ENCODE measurements at places on chromosomes 3 and 15. TPM values are rescaled to one million over a fixed set of nuclear protein-coding genes. Genes with fewer than 3 reads are reported as not detected.

GRCh38 chr3:186466391-186466974, 77.7 kb downstream of the CRYGS start:
- no peak for DNase-seq

DNA sequence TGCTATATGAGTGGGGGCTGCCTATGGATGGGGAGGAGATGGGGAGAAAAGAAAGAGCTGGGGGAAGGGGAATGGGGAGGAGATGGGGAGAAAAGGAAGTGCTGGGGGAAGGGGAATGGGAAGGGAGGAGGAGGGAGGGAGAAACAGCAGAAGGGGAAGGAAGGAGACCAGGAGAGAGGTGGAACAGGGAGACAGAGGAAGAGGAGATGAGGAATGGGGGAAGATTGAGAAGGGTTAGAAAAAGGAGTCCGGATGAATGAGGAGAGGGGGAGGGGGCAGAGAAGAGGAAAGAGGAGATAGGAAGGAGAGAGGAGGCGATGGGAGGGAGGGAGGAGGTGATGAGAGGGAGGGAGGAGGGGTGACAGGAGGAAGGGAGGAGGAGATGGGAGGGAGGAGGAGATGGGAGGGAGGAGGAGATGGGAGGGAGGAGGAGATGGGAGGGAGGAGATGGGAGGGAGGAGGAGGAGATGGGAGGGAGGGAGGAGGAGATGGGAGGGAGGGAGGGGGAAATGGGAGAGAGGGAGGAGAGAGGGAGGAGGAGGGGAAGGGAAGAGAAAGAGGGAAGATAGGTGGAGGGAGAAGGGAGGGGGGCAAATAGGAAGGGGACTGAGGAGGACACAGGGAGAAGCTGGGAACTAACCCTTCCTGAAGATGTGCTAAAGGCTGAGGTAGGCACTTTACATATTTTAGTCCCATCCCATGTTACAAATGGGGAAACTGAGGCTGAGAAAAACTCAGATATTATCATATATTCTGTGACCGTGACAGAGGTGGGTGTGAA, 6.6 kb upstream of the BCL2L10 start:
- no peak for DNase-seq

GRCh38 chr15:31398677-31399301, 72.2 kb downstream of the KLF13 start:
- DNase-seq: no peak

DNA sequence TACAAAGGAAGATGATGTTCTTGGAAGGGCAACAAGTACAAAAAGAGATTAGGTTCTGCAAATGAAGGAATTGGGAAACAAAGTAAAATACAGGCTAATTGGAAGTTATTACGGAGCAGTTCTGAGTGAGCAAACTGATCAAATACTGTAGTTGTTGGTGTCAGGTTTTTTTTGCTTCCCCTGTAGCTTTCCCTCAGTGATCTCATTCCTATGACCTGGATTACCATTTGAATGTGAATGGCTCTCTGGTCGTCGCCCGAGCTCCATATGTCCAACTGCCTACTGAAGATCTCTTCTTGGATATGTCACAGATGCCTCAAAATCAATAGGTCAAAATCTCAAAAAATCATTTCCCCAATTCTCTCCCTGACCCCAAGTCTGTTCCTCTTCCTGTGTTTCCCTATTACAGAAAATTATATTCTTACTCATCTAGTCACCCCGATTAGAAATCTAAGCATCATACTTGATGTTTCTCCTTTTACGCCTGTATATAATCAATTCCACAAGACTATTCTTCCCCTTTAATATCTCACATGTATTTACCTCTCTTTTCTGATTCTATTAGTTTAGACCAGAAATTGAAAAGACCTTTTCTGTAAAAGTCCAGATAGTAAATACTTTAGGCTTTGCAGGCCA, 29.0 kb downstream of the GOLM2 start:
- no peak for DNase-seq

- DNase-seq: no peak
These were observed 258.8 kb upstream of the NR2E3 start for GRCh38 chr15:71551566-71551965.

GRCh38 chr3:171849617-171850319, 6.6 kb downstream of the TMEM212 start:
- DNase-seq: no peak

DNA sequence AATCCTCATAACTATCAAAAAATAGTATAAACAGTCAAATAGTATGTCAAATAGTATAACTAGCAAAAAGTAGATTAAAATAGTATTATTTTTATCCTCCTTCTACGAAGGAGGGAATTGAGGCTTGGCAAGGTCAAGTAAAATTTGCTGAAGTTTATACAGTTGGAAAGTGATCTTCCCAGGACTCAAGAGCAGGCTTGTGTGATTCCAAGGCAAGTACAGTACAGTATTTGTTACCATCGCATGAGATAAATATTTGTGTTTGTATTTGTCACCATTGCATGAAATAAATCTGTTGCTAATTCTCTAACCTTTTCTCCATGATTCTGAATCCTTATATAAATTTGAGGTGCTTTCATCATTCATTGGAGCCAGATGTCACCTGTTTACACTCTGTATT, 28.9 kb downstream of the SH3GL3 start:
- DNase-seq: no peak

GRCh38 chr3:168865022-168865551, 769.4 kb upstream of the GOLIM4 start:
- no peak for DNase-seq

DNA sequence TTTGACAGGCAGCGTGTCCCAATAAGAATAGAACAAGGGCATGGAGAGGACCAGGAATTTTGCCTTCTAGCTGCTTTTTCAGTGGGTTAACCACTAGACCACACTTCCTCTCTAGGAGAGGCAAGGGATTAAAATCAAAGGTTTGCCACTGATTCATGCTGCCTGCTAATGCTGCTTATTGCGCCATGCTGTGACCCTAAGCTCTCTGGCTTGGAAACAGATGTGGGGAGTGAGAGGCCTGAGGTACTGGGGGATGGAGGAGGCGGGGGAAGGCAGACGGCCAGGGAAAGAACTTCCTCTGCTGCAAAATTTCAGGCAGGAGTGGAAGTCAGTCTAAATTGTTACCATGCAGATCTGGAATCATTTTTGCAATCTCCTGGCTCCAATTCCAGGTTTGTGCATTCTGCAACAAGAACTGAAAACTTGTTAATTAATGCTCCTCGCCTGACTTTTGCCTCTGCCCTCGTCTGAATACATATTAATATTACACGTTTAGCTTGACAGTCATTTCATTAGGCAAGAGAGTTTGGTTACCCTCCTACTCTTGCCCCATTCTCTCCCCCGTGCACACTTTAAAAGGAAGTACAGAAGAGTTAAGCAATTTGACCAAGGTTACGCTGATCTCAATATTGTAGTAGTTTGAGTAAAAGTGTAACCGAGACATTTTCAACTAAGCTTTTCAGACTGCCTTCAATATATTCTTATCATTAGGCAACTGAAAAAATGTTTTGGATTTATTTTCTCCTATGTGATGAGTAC, 121.7 kb upstream of the SPRED1 start:
- DNase-seq: peak; percentile 69

DNA sequence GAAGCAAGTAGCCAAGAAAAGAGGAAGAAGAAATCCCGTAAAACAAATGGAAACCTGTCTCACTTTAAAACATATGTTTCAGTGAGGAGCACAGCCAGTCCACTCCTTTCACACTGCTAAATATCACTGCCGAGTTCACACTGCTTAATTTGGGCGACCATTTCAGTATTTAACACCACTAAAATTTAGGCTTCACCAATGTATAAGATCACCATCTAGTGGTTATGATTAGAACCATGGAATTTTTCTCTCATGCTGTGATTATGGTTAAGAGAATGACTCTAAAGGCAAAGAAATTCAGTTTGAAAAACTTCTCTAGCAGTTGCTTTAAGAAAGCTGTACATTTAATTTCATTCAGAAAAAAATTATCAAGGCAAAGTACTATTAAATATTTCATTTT, 16.6 kb downstream of the SLC4A7 start:
- no peak for DNase-seq

GRCh38 chr15:39616731-39617455, 36.0 kb downstream of the THBS1 start:
- no peak for DNase-seq

DNA sequence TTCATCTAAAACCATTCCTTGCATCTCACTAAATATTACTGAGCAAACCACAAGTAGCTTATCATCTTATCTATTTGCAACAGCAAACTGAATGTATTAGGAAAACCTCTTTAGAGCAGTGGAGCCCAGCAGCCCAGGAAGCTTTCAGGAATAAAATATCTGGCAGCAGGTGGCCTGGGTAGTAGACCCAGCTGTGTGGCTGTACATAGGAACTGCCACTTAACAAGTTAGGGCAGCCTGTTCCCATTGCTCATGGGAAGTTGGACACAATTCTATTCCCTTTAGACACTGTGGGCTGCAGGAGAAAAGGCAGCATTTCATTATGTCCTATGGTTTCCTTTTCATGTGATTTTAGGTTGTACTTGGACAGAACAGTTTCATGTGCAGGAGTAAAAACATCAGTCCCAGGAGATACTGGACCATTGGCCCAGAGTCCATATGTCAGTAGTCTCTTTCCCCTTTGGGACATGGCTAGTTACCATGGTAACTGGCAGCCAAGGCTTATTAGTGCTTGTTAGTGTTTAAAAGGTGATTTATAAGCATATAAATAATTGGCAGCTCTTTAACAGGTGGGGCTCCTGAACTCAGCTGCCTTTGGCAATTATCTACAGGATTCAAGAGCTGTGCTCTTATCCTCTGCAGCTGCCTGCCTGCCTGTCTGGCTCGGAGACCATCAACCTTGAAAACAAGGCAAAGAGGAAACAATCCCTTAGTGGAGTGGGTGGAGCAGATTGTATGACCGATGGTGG, 28.9 kb upstream of the LSAMP start:
- no peak for DNase-seq

DNA sequence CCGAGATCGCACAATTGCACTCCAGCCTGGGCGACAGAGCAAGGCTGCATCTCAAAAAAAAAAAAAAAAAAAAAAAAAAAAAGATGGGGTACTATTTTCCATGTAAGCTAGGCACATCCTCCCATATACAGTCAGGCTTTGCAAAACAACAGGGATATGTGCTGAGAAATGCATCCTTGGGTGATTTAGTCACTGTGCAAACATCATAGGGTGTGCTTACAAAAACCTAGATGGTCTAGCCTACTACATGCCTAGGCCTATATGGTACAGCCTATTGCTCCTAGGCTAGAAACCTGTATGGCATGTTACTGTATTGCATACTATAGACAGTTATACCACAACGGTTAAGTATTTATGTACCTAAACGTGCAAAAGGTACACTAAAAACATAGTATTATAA, 75.0 kb downstream of the TTBK2 start:
- no peak for DNase-seq

GRCh38 chr15:31387479-31388118, 61.0 kb downstream of the KLF13 start:
- no peak for DNase-seq

DNA sequence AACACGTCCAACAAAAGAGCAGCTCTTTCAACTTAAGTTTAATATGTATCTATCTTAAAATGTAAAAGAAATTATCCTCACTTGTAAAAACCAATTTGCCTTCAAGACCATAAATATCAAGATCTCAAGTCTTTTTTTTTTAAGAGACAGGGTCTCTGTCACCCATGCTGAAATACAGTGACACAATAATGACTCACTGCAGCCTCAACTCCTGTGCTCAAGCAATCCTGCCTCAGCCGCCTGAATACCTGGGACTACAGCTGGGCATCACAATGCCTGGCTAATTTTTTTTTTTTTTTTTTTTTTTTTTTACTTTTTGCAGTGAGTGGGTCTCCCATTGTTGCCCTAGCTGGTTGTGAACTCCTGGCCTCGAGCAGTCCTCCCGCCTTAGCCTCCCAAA, 26.0 kb downstream of the ACAP2 start:
- no peak for DNase-seq

GRCh38 chr3:122305818-122306621, 19.0 kb upstream of the CSTA start:
- DNase-seq: no peak

GRCh38 chr3:170642882-170643601, 57.2 kb upstream of the SLC7A14 start:
- DNase-seq: no peak

DNA sequence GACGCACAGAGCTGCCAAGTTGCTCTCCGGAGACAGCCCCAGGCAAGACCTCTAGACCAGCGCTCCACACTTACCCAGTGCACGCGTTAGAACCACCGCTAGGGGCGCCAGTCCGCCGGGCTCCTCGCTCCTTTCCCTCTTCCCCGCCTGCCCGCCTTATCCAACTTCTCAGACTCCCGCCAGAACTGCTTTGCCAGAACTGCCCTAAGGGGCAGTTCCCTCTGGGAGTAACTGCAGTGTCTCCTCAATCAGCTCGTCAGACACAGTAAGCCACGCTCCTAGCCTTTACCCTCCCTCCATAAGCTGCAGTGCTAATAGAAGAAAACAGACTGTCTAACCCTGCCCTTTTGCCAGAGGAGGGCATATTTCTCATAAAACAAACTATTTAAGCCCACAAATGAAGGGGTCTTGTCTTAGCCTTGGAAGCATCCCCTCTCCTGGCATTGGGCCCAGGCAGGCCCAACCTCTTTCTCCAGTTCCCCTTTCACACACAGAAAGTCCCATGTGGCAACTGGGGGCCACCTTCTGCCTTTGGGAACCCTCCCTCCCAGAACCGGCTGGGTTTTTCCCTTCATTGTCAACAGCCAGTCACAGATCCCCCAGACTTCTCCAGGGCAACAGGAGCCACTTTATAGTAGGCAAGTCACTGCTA, 3.7 kb downstream of the BMF start:
- DNase-seq: no peak

DNA sequence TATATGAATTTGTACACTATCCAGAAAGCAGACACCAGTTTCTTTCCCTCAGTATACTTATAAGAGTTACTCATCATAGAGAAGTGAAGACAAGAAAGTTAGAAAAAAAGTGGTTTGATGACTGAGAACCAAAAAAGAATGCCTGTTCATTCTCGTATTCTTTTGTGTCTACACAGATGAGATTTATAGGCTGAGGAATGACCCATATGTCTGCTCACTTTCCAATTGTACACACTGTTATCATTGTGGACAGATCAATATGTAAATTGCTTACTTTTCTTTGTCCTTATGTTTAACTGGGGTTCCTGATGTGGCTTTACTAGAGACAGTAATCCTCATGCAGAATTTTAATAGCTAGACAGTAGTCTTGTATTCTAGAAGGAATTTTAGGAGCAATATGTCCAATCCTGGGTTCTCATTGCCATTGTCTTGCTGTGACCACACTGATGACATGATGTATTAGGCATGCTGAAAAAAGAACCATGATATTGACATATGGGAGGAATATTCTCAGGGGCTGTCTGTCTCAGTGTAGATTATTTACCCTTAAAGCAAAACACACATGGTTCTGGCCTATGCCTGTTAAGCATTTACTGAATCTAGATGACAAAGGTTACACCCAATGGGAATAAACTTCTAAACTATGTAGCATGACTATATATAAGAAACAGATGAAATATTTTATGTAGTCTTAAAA, 669.7 kb downstream of the ROBO1 start:
- DNase-seq: no peak

The BFSP2 gene
- total RNA-seq: 0.96 TPM

The ROBO1 gene
- 38.2 TPM for total RNA-seq

The CORO2B gene
- 17.9 TPM for total RNA-seq

The OIP5 gene
- total RNA-seq: 4.4 TPM

The SOX2 gene
- total RNA-seq: not detected

The DET1 gene
- 5.9 TPM for total RNA-seq

The PSTPIP1 gene
- total RNA-seq: 0.89 TPM

The SLC2A2 gene
- not detected for total RNA-seq
